Immature natural killer cell (primary cell): ENCODE measurements at places on chromosomes 6 and 20. TPM values are rescaled to one million over a fixed set of nuclear protein-coding genes. Genes with fewer than 3 reads are reported as not detected.

PLN gene
- polyA plus RNA-seq: not detected

ITPA gene
- polyA plus RNA-seq: 75.0 TPM

PRL gene
- not detected for polyA plus RNA-seq

WFDC5 gene
- not detected for polyA plus RNA-seq

YWHAB gene
- polyA plus RNA-seq: 648 TPM

EPPIN gene
- polyA plus RNA-seq: not detected

MRAP2 gene
- not detected for polyA plus RNA-seq

WRNIP1 gene
- polyA plus RNA-seq: 43.3 TPM

NCOA7 gene
- 10.2 TPM for polyA plus RNA-seq

LIN28B gene
- not detected for polyA plus RNA-seq

VEGFA gene
- polyA plus RNA-seq: 2.4 TPM

ASIP gene
- polyA plus RNA-seq: 0.43 TPM

CRISP2 gene
- not detected for polyA plus RNA-seq

IP6K3 gene
- not detected for polyA plus RNA-seq

EPHA7 gene
- polyA plus RNA-seq: not detected

DHX35 gene
- polyA plus RNA-seq: 6.5 TPM

MEI4 gene
- polyA plus RNA-seq: not detected

SERAC1 gene
- polyA plus RNA-seq: 3.9 TPM

CAGE1 gene
- polyA plus RNA-seq: not detected

MACROD2 gene
- not detected for polyA plus RNA-seq

RALGAPB gene
- 14.7 TPM for polyA plus RNA-seq

RXRB gene
- 6.9 TPM for polyA plus RNA-seq

C20orf144 gene
- 0.22 TPM for polyA plus RNA-seq

SNAI1 gene
- polyA plus RNA-seq: not detected

B3GAT2 gene
- 0.59 TPM for polyA plus RNA-seq

LHFPL5 gene
- not detected for polyA plus RNA-seq

SCUBE3 gene
- polyA plus RNA-seq: 0.02 TPM

OTOR gene
- not detected for polyA plus RNA-seq

HLA-DRA gene
- 103 TPM for polyA plus RNA-seq

SLC52A3 gene
- polyA plus RNA-seq: not detected

MYLK2 gene
- not detected for polyA plus RNA-seq

AIF1 gene
- polyA plus RNA-seq: 44.1 TPM

EYS gene
- not detected for polyA plus RNA-seq

SLC22A1 gene
- 2.1 TPM for polyA plus RNA-seq

LY86 gene
- polyA plus RNA-seq: 3.2 TPM

BPIFA1 gene
- polyA plus RNA-seq: not detected

GHRH gene
- not detected for polyA plus RNA-seq

SULF2 gene
- polyA plus RNA-seq: 1.3 TPM

CASP8AP2 gene
- polyA plus RNA-seq: 7.8 TPM

FLRT3 gene
- not detected for polyA plus RNA-seq

TFAP2A gene
- not detected for polyA plus RNA-seq

LINC00237 gene
- polyA plus RNA-seq: 0.28 TPM

ARHGAP40 gene
- polyA plus RNA-seq: not detected

CGA gene
- not detected for polyA plus RNA-seq

SPO11 gene
- polyA plus RNA-seq: not detected

CLPSL2 gene
- polyA plus RNA-seq: not detected

TFAP2D gene
- not detected for polyA plus RNA-seq
